ENCODE measurements at places on chromosomes 3 and 15.
A peak's percentile ranks its signal among the peaks of the same experiment; 100 is the strongest.

DNA sequence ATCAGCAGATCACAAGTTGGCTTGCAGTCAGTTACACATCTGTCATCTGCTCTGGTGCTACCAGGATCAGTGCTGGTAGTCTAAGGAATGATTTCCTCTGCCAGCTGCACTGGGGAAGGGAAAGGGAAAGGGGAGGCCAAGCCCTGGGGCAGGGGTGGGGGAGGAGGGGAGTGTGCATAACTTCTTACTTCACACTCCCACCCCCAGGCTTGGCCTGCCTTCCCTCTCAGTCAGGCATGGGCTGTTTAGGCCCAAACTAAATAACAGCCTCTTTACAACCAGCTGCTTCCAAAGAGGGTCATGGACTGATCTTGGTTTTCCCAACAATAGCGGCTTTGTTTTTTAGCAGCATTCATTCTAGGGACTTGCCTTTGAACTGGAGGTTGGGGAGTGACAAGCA lies 86.1 kb upstream of the PSMD6 start:
- DNase-seq = no peak

- no peak for DNase-seq
Measured at GRCh38 chr15:101617390-101617965, 34.7 kb downstream of the TM2D3 start.

- DNase-seq = no peak
Measured at GRCh38 chr3:108472001-108472591, 38.3 kb downstream of the MYH15 start.

GRCh38 chr15:71186267-71186666 lies 71.0 kb downstream of the THSD4 start:
- no peak for DNase-seq

DNA sequence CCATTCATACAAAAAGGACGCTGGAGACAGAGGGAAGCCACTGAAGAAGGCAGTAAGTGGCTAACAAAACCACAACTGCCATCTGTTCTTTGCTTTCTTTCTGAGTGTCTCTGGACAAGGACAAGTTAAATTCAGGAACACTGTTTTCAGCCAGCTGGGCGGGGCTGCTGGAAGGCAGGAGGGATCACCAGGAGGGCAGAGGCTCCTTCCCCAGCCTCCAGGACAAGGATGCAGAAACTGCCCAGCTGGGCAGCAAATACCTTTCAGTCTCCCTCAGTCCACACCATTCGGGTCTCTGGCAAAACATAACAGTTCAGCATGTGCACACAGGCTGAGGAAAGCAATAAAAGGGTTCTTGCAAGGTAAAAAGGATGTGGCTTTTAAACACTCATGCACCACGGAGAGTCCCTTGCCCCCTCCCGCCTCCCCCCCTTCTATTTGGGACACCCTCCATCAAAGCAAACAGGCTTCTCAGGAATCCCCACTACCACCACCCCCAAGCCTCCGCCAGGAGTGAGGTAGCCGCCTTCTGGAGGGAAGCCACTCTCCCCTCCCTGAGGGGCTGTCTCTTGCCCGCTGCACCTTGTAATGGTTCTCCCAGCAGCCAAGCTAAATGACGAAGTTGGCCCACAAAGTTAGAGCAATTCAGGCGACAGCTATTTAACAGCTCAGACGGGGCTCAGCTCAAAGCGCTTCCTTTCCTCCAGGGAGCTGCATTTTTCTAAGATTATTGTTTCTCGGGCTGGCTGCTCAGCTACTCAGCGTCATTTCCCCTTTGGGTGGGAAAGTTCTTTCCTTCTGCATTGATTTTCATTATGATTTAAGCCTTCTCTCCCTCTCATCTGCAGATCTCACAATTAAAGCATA lies 3.8 kb downstream of the HEG1 start:
- DNase-seq = peak; percentile 58

- DNase-seq = no peak
Measured at GRCh38 chr15:51623386-51623938, 891 bp upstream of the DMXL2 start.

DNA sequence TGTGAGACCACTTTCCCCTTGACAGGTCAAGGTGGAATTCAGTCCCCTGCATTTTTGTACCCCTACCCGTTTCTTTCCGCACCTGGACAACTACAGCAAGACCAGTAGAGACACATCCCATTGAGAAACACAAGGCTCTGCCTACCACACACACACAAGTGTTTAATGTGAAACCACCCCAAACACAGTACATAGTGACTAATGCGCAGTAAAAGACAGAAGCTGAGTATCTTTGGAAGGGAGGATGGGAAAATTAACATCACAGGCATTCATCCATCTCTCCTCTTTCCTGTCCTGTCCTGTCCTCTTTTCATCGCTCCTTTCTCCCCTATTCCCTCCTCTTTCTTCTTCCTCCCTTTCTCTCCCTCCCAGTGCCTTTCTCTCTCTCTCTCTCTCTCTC lies 64.8 kb downstream of the SCN11A start:
- DNase-seq = no peak

- DNase-seq = no peak
Measured at GRCh38 chr15:54803134-54803808, 393.5 kb downstream of the RSL24D1 start.

GRCh38 chr15:90885432-90886290 lies 1.4 kb downstream of the FES start:
- DNase-seq = peak; percentile 62

GRCh38 chr15:71106802-71107500 lies 8.3 kb upstream of the THSD4 start:
- no peak for DNase-seq

- DNase-seq = no peak
Measured at GRCh38 chr15:38860674-38861073, 296.1 kb upstream of the RASGRP1 start.

DNA sequence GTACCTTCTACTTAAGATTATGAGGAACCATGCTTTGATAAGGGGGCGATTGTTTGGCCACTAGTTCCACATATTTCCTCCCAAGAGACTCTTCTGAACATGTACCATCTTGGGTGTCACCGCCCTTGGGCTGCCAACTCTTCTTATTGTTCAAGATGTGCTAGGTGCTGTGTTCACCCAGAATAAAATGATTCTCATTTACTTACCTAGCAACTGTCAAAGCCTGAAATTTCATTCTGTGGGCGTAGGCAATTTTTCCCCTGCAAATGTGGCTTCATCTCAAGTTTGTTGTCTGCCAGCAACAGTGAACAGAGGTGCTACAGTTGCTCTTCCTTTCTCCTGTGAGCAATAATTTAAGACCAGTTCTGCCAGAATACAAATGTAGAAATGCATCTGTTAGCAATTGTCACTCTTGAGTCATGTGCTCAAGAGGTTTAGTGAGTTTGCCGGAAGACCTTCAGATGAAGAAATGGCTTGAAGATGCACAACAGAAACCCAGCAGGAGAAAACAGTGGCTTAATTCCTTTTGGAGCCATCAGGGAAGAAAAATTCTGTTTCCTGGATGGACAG lies 41.3 kb upstream of the RARB start:
- no peak for DNase-seq
